ENCODE measurements at places on chromosomes 1 and 21.

- DNase-seq: no peak
These were observed 22.7 kb upstream of the GNG12 start for GRCh38 chr1:67855961-67856360.

DNA sequence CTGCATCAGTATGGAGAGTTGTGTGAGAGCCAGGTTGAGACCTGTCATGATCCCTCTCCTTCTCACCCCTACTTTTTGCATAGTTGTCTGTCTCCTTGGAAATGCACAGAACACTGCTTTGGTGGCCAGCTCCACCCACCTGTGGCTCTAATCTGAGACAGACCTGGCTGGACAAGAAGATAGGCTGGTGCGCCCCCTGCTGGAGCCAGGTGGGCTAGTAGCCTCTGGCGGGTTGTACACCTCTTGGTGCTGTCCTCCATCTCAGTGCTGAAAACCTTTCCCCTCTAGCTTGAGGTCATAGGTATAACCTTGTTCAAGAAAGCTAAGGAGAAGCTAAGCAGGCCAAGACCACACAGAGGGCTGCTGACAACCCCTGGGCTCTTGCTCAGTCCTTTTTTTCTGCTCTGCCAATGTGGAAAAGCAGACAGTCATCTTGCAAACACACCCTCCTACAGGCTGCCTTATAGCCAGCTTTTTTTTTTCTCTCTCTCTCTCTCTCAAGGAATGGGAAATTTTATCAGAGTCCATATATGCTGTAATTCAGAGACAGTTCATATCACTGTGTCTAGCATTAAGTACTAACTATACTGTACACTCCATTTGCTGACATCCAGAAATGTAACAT is 58.8 kb upstream of the SPATA6 start:
- peak; percentile 43 for DNase-seq

DNA sequence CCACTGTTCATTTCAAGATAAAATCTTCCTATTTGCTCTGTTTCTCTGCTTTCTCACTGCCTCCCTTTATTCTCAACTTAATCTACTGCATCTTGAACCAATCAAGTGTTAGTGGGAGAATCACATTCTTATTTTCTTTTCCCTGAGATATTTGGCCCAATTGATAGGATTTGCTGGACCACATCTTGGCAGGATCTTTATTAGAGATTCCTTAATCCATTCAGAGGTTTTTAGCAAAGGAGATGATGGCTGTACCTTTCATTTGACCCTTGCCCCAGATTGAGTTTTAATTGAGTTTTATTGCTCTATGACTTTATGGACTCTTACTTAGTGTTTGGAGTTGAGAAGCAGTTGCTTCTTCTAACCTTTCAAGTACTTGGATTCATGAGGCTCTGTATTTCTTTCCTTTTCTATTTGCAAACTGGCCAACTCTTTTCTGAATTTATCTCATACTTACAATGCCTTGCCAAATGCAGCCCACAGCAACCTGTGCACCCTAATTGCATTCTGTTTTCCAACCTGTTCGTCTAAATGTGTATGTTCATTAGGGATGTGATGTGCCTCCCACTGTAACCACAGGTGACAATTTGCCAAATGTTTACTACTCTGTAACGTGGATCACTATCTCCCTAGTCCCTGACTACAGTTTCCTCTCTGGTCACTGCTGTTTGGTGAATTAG is 274.8 kb upstream of the KAZN start:
- DNase-seq: no peak

GRCh38 chr1:162353702-162354101 is 23.0 kb downstream of the SPATA46 start:
- no peak for DNase-seq

DNA sequence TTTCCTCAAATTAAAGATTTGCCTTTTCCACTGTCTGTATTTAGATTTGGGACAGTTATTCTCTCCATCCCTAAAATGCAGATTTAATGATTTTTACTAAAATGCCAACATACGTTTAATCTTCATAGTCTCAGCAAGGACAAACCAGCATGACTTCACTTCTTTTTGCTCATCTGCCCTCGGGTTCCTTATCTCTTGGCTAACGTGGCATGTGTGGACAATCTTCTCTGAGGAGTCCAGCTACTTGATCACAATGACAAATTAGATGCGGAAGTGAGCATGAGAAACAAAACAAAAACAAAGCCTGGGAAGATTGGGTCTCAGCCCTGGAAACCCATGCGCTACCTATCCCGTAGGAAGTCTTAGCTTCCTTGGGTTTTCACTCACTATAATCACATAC is 1.0 kb downstream of the MRAP start:
- DNase-seq: no peak

DNA sequence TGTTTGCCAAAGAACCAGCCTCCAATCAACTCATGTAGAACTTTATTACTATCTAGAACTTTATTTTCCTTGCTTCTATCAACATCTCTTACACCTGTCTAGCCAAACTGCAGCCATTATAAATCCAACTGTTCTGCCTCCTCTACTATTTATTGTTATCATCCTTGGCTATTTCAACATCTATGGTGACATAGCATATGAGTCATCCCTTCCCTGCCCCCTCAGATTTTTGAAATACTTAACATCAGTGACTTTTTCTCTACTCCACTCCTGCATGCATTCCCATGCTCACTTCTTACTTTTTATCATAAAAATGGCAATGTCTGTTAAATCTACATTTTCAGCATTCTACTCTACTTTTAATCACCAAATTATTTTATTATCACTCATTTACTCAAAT is 544.9 kb upstream of the NEGR1 start:
- peak; percentile 6 for DNase-seq

DNA sequence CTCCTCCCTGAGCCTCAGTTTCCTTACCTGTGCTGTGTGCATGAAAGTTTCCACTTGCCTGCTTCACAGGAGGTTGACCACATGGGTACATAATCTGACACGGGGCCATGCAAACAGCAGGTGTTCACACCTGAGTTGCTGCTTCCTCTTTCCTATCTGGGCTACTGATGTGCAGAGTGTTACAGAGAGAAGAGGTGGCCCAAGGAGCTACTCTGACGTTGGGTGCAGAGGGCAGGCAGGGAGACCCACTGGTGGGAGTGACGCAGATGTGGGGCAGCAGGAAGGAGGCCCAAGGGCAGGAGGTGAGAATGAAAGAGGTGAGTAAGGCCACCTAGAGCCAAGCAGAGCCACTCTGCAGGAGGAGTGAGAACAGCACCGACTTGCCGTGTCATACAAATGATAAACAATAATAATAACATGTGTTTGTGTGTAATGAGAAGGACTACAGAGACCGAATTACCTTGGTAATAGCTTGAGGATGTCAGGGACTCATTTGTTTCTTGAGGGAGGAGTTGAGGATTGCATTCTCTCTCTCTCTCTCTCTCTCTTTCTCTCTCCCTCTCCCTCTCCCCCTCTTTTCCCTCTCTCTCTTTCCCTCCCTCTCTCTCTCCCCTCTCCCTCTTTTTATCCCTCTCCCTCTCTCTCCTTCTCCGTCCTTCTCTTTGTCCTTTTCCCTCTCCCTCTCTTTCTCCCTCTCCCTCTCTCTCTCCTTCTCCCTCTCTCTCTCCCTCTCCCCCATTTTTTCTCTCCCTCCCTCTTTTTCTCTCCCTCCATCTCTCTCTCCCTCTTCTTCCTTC is 87.4 kb upstream of the IGSF21 start:
- no peak for DNase-seq

DNA sequence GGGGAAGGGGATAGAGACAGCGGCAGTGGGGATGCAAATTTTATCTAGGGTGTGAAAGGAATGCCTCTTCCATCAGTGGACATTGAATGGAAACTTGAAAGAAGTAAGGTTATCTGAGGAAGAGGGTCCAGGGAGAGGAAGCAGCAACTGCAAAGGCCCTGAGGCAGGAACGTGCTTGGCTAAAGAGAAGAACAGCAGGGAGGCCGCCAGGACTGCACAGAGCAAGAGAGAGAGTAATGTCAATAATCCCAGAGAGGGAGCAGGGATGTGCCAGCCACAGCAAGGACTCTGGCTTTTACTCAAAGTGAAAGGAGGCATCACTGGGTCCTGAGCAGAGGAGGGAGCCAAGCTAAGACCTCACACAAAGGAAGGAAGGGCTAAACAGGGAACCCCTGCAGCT is 50.9 kb downstream of the KCND3 start:
- DNase-seq: no peak

- DNase-seq: no peak
These were observed 86.3 kb downstream of the SYT14 start for GRCh38 chr1:210024282-210024681.

DNA sequence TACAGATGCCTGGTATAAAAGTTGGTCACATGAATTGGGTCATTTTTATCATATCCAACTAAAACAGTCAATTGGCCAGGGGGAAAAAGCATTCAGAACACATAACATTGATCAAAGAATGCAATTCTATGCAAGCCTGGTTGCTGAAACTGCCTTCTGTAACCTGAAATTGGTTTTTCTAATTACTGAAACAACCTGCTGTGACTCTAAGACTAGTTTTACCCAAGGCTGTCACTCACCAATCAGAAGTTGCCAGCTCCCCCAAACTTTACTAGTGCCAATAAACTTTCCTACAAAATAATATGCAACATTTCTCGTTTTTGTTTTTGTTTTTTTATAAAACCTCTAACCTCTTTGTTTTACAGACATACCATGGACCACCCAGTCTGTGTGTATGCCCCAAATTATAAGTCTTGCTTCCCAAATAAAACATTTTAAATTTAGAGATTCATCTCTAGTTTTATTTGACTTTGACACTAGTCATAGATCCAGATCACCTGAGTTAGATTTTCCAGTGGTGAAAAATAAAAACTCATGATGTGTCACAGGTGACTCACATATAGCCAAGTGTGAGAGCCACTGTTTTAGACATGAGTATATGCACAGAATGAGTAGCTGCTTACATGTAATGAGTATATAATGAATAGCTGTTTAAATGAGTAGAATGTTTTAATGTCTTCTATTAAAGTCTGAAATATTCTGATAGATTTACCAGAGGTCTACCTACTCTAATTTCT is 64.2 kb upstream of the CR2 start:
- DNase-seq: peak; percentile 11

GRCh38 chr1:197304638-197305200 is 36.7 kb downstream of the CRB1 start:
- DNase-seq: no peak

GRCh38 chr1:36869054-36869453 is 165.3 kb downstream of the GRIK3 start:
- no peak for DNase-seq

DNA sequence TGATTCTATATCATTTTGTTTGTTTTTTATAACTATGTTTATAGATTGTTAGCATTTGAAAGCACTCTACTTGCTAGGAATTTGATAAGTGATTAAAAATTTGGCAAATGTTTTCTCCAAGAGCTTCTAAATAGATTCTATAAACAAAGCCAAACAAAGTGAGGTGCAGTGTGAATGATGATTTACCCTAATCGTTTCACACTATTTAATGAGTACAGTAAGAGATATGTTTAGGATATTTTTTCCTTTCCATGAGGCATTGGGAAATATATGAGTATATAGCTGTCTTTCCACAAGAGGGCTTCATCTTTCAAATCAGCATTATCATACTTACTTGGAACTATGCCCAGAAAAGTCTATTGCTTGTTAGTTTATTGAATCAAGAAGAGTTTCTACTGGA is 277.0 kb upstream of the BRINP3 start:
- peak; percentile 0 for DNase-seq

DNA sequence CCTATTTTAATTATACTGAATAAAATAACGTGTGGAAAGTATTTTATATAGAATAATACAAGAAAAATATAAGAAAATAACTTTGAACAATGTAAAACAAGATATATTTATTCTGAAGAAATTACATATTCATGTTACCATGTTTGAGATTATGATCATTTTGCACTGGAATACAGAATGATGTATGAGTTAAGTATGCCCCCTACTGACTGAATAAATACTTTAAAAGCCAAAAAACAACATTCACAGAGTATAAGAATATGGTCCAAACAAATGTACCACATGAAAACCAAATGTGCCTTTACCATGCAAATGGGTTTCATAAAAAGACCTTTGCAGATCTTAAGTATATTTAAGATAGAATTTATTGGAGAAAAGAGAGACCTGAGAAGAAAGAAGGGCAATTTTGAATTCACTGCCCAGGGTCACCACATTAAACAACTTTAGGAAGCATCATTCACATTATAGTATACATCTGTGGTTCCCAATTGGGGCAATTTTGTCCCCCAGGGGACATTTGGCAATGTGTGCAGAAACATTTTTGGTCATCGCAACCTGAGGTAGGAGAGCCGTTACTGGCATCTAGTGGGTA is 136.6 kb upstream of the GFI1 start:
- peak; percentile 22 for DNase-seq

GRCh38 chr1:85444381-85444780 is 20.6 kb downstream of the DDAH1 start:
- DNase-seq: no peak

- DNase-seq: no peak
These were observed 19.4 kb downstream of the VPS13D start for GRCh38 chr1:12249181-12249580.

DNA sequence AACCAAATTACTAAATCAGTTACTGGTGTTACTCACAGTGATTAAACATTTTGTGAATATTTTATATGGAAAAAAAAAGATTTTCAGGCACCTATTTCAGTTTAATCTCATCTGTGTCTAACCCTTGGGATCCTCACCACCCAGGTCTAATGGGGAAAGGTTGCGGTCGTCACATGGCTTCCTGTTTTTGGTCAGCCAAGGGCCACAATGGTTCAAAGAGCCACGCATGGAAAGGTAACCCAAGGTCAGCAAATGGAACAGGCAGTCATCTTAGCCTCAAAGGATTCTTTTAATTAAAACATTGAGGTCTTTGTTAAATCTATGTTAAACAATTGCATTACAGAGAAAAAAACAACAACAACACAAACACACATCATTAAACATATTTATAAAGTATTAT is 21.9 kb downstream of the SRSF4 start:
- no peak for DNase-seq

GRCh38 chr21:16279731-16280581 is 550.2 kb downstream of the USP25 start:
- DNase-seq: no peak

- no peak for DNase-seq
These were observed 33.5 kb downstream of the KCNC4 start for GRCh38 chr1:110243574-110243973.

GRCh38 chr1:169003864-169004516 is 102.5 kb upstream of the ATP1B1 start:
- DNase-seq: no peak

DNA sequence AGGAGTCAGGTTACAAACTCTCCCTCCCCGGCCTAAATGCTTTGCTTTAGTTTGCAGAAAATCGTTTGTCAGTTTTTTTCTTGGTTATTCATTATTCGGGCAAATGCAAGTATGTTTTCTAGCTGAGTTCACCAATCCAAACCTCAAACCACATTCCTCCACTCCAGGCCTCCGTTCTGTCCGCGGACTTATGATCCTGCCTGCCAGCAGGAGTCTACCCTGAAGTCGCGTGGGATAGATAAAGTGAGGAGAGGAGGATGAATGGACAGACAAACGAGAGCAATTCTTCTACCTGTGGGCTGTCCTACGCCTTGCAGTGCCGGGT is 1.3 kb downstream of the ADAMTS1 start:
- DNase-seq: no peak

GRCh38 chr1:196877964-196878363 is 9.9 kb upstream of the CFHR4 start:
- no peak for DNase-seq

GRCh38 chr1:14487671-14488070 is 110.8 kb upstream of the KAZN start:
- DNase-seq: no peak

- DNase-seq: no peak
These were observed 483.9 kb downstream of the OMA1 start for GRCh38 chr1:58062635-58063034.
